ENCODE measurements at places on chromosomes 11 and 22.

DNA sequence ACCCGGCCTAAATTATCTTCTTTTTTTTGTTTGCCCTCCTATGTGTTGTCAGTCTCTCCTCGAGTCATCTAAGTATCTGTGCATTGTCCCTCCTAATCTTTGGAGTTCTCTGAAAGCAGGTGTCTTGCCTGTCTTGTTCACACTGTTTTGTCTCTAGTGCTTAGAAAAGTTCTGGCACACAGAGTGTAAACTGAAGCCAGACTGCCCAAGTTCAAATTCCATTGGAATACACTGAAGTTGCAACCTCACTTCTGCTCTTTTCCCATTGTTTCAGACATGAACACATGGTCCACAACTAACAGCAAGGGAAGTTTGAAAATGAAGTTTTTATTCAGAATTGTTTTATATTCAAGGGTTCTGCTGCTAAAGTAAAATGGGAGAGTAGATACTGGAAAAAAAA, 38.7 kb downstream of the PAX6 start:
- H3K36me3 ChIP-seq = peaks cover 4% of the 10 kb centered on the region
- H3K27ac ChIP-seq = no peak overlapping the region
- no peak overlapping the region for H3K4me3 ChIP-seq
- no peak for DNase-seq
- H3K4me1 ChIP-seq = no peaks in the 10 kb centered on the region

DNA sequence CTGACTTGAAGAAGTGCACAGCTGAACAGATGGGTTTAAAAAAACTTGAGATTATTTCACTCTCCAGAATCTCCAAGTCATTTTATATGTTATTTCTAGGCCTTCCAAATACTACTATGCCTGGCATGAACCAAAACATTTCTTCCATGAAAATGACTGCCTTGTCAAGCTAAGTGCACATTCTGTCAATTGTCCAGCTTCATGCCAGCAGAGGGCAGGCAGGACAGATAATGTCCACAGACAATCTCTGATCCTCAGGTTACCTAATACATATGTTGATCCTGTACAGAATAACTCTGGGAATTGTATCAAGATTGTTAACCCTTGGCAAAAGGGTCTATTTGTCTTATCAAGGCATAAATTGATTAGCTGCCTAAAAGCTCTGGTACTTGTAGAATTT, 229.5 kb downstream of the AASDHPPT start:
- H3K36me3 ChIP-seq = no peaks in the 10 kb centered on the region
- H3K27me3 ChIP-seq = no peaks in the 10 kb centered on the region
- DNase-seq = no peak

DNA sequence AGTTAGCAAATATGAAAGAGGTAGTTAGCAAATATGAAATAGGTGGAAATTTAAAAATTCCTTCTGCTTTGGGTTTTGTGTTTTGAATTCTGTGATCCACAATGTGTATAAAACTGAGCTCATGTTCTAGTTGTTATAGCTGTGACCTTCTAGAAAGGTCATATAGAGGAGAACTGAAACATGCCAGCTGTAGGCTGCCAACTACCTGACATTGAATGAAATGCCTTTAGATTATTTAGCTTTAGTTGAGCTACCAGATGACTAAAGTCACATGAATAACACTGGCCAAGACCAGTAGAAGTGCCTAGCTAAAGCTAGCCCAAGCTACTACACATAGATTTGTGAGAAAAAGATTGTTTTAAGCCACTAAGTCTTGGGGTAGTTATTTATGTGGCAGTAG, 5.8 kb upstream of the TCN1 start:
- DNase-seq = no peak
- H3K4me1 ChIP-seq = no peaks in the 10 kb centered on the region
- no peaks in the 10 kb centered on the region for H3K36me3 ChIP-seq
- H3K27ac ChIP-seq = no peak overlapping the region

DNA sequence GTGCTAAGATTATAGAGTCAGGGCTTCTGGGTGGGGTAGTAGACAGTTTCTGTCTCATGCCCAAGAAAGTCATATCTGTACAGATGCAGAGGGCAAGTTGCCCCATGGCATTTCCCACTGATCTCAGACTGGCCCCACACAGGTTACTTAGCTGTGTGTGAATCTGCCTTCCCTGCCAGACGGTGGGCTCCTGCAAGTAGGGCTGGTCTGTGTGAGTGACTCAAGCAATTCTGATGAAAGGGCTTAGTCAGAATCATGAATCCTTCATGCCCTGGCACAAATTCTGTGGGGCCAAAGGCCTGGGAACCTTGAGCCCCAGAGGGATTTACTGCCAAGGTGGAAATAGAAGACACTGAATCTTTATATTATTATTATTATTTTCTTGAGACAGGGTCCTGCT, 30.4 kb downstream of the USH1C start:
- peaks cover 3% of the 10 kb centered on the region for H3K27me3 ChIP-seq
- no peak overlapping the region for H3K27ac ChIP-seq
- no peak overlapping the region for H3K4me3 ChIP-seq
- DNase-seq = no peak
- no peaks in the 10 kb centered on the region for H3K36me3 ChIP-seq

DNA sequence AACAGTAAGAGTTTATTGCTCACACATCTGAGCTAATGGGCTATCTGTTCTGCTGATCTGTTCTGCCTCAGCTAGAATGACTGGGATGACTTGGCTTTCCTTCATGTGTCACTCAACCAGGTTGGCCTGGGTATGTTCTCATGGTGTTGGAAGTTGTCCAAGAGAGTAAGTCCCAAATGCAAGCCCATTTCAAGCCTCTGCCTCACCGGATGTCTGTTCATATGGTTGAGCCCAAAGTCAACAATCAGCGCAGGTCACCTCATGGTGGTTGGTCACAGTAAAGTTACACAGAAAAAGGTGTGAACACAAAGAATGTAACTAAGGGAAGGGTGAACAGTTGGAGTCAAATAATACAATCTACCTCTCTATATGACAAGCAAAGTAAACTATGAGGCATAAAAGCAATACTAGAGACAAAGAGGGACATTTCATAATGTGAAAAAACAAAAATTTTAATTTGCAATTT, 1.9 kb downstream of the GDPD4 start:
- DNase-seq = no peak
- no peaks in the 10 kb centered on the region for H3K27me3 ChIP-seq
- no peak overlapping the region for H3K27ac ChIP-seq
- H3K36me3 ChIP-seq = no peaks in the 10 kb centered on the region

DNA sequence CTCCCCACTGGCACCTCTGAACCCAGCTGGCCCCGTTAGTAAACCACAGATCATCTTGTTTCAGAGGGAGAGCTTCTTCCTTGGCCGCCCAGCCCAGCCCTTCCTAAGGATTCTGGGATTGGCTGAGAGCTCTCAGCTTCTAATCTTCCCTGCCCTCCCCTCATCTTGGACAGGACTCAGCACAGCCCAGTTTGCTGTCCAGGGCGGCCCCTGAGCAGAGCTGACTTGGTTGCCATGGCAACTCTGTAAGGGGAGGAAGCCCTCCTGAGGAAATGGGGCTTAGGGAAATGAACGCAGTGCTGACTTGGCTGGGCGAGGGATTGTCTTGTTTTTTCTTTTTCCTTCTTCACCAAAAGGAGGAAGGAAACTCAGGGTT, 4.6 kb downstream of the APOL4 start:
- no peak overlapping the region for H3K4me3 ChIP-seq
- H3K27me3 ChIP-seq = no peaks in the 10 kb centered on the region
- H3K36me3 ChIP-seq = no peaks in the 10 kb centered on the region
- no peaks in the 10 kb centered on the region for H3K4me1 ChIP-seq

DNA sequence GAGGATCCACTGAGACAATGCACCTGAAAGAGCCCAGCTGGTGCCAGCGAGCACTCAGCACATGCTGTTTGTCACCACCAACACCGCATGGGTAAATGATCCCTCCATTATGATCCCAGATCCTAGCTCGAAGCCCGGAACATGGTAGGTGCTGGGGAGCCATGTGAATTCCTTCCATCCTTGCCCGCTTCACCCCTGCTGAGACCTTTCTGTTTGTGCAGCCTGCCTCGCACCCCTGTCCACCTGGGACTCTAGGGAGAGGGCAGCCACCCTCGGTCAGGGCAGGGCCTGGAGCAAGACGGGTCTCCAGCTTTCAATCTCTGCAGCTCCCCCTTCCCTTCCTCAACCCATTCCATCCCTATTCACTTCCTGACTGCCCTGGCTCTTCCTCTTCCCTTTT, 116.2 kb upstream of the ALX4 start:
- no peak overlapping the region for H3K4me3 ChIP-seq
- no peak for DNase-seq
- no peaks in the 10 kb centered on the region for H3K36me3 ChIP-seq
- H3K4me1 ChIP-seq = no peaks in the 10 kb centered on the region
- H3K27me3 ChIP-seq = no peaks in the 10 kb centered on the region
- H3K27ac ChIP-seq = no peak overlapping the region

GRCh38 chr11:94046796-94047195, 25.6 kb downstream of the HEPHL1 start:
- H3K4me1 ChIP-seq = no peaks in the 10 kb centered on the region
- H3K4me3 ChIP-seq = no peak overlapping the region
- H3K36me3 ChIP-seq = no peaks in the 10 kb centered on the region
- no peak for DNase-seq
- H3K27ac ChIP-seq = no peak overlapping the region

GRCh38 chr11:120501440-120501839, 10.1 kb upstream of the GRIK4 start:
- no peak overlapping the region for H3K27ac ChIP-seq
- H3K27me3 ChIP-seq = peaks cover 25% of the 10 kb centered on the region
- H3K4me3 ChIP-seq = no peak overlapping the region
- no peaks in the 10 kb centered on the region for H3K4me1 ChIP-seq
- H3K36me3 ChIP-seq = no peaks in the 10 kb centered on the region

Measured in CD4-positive, CD25-positive, alpha-beta regulatory T cell (primary cell).